ENCODE measurements at places on chromosomes 12 and 14.
A peak's percentile ranks its signal among the peaks of the same experiment; 100 is the strongest.

DNA sequence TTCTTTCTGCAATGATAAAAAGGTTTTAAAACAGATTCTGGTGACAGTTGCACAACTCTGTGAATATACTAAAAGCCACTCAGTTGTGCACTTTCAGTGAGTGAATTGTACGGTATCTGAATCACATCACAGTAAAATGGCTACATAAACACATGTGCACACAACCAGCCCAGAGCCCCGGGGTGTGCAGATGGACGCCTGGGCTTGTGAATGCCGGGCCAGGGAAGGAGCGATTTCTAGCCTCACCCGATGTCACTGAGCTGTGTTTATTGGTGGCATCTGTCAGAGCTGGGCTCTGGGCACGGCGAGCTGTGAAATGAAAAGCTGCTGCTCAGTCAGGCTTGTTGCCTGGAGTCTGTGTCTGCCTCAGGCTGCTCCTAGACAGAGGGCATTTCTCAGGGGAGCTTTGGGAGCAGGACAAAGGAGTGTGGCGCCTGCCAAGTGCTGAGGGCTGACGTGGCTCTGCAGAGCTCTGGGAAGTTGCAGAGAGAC is 25.9 kb downstream of the RHOF start:
- no peak for DNase-seq

DNA sequence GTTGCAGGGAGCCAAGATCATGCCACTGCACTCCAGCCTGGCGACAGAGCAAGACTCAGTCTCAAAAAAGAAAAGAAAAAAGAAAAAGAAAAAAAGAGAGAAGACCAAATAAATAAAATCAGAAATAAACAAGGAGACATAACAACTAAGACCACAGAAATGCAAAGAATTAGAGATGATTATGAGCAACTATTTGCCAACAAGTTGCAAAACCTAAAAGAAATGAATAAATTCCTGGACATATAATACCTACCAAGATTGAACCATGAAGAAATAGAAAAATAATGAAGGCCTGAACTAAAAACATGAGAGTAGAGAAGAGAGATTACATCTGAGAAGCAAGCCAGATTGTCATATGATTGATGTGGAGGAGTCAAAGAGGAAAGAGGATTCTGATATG is 17.6 kb upstream of the EPS8 start:
- no peak for DNase-seq

DNA sequence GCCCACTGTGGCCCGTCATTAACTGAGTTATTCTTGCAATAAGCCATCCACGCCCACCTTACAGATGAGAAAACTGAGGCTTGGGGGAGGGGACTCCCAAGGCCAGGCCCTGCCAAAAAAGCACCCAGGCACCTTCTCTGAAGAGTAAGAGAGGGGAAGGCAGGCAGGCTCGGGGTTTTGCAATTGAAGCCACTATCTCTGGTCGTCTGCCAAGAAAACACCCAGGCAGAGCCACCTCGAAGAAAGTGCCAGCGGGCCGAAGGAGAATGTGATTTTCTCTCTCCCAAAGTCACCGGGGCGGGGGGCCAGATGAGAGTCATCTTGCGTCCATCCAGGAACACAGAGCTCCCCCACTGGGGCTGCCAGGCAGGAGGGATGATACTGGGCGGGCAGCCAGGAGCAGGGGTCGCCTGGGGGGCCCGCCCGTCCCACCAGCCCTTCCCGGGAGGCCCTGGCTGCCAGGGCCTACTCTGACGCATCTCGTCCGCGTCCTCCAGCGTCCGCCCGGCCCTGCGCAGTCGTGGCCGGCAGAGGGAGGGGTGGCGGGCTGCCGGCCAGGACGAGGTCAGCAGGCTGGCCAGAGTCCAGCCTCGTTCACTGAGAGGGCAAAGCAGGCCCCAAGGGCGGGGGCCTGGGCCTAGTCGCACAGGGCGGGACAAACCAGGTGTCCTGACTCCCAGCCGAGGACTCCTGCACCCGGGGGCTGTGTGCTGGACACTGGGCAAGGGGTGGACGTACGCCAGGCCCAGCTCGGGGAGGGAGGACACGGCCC is 74.3 kb downstream of the RFLNA start:
- DNase-seq = no peak

GRCh38 chr12:12723681-12724420 is 6.7 kb downstream of the CDKN1B start:
- peak; percentile 57 for DNase-seq

DNA sequence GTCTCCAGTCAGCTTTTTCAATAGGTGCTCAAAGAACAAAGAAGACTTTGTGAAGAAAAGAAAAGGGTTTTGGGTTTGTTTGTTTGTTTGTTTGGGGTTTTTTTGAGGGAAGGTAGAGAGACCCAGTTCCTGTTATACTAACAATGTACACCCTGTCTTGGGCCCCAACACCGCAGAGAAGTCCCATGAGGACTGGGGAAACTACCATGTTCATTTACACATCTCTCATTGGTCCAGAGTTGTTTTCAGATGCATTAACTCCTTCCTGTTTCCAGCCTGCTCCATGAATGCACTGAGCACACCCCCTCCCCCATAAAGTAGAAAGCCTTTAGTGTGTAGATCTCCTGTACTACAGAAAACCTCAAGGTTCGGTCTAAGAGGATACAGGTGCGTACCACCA is 51.1 kb upstream of the SLC8A3 start:
- no peak for DNase-seq

- no peak for DNase-seq
Observed at GRCh38 chr12:71661977-71662530, 1.6 kb downstream of the ZFC3H1 start.

DNA sequence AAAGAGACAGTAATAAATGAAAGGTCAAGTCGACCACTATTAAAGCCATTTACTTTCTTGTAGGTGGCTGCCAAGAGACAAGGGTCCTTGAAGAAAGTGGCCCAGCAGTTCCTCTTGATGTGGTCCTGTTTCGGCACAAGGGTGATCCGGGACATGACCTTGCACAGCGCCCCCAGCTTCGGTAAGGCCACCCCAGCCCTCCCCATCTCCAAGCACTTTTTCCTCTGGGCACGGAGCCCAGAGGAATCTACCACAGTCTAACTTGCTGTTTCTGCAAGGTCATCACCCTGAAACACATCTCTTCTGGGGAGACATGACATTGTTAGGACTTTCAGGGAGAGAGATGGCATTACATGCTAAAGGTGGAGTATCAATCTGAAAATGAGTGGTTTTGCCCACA is 53.8 kb upstream of the RIC8B start:
- no peak for DNase-seq

- no peak for DNase-seq
Observed at GRCh38 chr12:3950714-3951320, 77.6 kb upstream of the PARP11 start.

DNA sequence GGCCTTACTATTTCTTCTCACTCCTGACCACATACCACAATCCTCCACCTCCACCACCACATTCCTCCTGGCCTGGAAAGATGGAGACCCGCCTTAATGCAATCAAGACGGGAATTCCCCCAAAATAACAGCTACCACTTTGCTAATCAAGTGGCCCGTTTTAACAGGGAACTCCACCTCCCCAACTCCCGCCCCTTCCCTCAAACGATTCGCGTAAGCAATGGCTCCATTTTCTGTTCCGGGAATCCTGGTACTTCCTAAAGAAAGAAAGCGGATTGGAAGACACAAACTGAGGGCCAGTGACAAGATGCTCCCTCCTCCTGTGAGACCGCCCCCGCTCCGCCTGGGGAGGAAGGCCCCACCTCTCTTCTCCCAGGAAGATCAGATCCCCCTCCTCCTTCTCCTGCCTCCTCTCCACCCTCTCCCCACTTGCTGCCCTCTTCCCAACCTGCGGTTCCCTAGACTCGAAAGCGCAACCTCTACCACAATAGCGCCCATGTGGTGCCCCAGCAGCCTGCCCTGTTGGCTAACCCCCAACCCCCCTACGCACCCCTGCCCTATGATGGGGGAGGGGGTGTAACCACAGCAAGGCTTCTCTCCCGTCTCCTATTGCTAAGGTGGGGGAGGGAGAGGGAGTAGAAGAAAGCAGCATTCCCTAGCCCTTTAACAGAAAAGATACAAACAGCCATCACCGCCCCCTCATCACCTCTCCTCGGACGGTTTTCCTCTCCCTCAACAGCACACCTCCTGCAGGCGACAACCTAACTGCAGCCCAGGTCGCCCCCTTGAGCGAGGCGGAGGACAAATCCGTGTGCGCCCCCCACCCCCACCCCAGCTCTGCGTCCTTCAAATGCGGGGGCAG is 777 bp downstream of the ARF3 start:
- peak; percentile 51 for DNase-seq
